ENCODE measurements at places on chromosomes 6 and 20. TPM values are rescaled to one million over a fixed set of nuclear protein-coding genes. Genes with fewer than 3 reads are reported as not detected.

DNA sequence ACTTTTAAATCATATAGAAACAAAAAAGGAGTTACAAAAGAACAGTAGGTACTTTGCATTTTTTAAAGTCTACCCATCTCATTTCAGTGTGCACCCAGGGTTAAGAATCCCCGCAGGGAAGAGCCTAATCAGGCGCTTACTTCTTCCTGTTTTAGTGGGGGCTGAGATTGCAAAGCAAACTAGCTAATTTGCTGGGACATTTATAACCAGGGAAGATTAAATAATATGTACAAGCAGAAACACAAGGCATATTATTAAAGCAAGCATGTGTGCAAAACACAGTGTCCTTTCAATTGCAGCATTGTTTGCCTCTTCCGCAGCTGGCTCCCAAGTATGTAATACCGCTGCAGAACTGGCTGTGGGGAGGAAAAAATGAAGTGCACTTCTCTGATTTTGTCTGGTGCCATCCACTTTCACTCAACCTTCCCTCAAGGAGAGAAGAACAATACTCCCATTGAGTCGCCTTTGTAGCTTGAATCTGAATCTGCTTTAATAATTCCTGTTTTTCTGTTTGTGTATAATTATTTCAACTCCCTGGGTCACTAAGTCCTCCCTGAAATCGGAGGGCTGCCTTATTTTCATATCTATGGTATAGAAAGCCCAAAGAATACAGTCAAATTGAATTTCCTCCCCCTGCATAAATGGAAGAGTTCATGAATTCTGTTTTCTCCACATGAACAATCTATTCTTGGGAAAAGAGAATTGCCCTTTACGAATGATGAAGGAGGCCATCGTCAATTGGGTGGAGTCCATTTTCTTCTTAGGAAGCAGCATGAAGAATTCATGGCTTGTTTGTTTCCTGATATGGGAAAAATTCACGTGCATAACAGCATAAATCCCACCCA lies 23.3 kb upstream of the BCAS1 start:
- DNase-seq = no peak

DNA sequence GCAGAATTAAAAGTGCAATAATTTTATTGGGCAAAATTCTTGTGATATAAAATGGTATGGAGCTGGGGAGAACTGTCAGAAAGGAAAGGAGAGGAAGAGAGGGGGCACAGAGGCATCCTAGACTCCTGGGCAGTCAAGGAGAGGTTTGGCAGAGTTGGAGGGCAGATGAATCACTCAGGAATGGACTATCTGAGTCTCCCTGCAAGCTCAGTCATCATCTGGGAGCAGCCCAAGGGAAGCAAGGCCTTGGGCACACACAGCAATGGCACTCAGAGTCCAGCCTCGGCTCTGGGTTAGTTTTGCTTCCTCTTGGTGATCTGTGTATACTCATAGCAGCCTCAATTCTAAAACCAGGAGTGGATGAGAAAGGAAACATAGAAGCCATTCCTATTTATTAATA lies 67.2 kb downstream of the SLC22A1 start:
- DNase-seq = no peak

DNA sequence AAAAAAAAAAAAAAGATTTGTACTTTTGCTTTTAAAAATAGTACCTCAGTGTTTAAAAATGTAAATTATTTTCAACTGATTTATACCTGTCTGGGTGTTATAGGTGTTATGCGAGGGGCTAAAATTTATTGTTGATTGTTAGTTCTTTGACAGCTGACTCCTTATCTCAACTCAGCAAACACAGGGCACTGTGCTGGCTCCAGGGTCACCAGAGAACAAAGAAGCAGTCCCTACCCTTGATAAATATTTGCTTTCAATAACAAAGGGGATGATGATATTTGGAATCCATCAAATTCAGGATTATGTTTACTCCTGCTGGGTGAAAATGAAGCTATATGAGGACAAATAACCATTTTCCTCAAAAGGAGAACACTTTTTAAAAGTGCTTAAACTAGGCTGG lies 34.2 kb upstream of the KAT14 start:
- DNase-seq = no peak

DNA sequence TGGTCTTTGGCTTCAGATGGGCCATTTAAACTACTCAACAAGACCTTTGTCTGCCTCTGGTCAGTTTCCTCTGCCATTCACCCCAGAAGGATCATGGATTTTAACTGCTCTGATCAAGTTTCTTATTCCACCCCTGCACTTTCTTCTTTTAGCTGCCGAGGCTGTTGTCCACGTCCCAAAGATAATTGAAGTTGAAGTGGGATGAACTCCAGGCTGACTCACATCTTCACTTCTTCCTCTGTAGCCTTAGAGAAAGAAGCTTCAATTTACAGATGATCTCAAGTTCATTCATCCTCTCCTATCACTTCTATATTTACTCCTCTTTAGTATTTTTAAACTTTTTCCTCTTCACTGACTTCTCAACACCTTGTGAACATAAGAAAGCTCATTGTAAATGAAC lies 651.6 kb downstream of the UTRN start:
- DNase-seq = no peak

GRCh38 chr6:130761286-130761685 lies 65.9 kb upstream of the SMLR1 start:
- DNase-seq = no peak

DNA sequence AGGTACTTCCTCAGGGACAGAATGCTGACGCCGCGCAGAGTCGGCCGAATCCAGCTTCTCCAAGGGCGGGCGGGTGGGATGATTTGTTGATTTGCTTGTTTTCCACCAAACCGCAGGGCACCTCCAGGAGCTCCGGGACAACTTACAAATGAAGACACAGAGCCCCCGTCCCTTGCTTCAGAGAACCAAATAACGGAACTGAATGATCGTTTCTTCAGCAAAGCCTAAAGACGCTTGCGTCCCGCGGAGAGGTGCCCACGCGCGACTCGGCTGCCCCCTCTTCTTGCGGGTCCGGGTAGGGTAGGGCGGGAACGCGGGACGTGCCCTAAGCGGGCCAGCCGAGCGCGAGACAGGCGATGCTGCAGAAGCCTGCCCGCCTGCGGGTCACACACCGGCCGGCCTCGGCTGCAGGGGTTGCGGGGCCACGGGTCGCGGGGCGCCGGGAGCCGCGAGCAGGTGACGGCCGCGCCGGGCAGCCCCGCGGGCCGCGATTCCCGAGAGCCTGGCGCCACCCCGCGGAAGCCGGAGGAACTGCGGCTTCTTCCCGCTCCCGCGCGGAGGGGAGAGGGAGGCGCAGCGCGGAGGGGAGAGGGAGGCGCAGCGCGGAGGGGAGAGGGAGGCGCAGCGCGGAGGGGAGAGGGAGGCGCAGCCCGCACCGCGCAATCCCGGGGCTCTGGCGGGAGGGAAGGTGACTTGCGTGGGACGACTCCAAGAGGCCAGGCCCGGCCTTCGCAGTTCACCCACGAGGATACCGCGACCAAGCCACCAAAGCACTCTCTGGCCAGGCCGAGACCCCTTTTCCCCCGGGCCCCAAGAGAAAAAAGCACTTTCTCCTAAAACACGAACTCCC lies 7.7 kb upstream of the FOXF2 start:
- DNase-seq = peak; percentile 66

DNA sequence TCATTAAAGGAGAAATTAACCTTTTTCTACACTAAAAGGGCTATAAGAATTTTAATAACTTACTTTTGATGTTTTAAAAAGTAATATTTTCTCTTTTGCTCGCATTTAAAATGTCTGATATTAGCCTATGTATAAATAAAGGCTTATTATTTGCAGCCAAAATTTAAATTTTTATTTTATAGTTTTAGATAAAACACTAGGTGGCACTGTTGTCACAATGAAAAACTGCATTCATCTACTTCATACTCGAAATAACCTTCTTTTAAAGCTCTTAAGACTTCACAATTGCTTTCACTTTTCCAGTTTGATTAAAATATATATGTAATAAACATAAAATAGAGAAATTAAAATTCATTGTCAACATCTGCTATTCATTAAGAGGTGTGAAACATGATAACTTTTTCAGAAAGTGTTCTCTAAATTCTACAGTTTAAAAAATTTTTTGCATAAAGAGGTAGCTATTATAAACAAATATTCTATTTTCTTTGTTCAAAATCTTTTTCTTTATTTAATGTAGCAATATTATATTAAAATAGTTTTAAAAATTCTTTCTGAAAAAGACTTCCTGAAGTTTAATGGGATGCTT lies 78.8 kb upstream of the DEFB112 start:
- DNase-seq = peak; percentile 8

GRCh38 chr6:133358574-133359150 lies 117.5 kb downstream of the EYA4 start:
- DNase-seq = no peak

DNA sequence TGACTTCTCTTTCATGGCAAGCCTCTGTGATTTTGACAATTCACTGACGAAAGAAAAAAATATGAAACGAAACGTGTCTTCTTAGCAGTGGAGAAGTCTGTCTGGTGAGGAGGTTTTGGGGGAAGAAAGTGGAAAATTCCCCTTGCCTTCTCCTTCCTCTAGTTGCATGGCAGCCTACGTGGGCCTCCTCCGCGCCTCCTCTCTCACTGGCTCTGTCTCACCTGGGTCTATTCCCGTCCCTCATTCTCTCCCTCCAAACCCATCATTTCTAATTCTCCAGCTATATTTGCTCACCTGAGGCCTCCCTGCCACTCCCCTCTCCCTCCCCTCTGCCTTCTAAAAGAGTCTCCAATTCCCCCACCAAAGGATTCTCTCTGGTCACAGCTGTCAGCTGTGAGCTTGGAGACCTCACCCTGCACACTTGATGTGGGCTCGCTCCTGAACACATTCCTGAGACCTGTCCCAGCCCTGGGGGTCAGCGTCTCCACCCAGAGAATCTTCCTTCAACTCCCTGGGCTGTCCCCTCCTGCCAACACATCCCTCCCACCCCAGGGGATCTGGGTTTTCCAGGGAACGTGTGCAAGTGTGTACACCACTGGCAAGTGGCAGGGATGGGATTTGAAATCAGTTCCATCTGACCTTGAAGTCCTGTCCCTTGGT lies 159.6 kb upstream of the PMEPA1 start:
- no peak for DNase-seq

DNA sequence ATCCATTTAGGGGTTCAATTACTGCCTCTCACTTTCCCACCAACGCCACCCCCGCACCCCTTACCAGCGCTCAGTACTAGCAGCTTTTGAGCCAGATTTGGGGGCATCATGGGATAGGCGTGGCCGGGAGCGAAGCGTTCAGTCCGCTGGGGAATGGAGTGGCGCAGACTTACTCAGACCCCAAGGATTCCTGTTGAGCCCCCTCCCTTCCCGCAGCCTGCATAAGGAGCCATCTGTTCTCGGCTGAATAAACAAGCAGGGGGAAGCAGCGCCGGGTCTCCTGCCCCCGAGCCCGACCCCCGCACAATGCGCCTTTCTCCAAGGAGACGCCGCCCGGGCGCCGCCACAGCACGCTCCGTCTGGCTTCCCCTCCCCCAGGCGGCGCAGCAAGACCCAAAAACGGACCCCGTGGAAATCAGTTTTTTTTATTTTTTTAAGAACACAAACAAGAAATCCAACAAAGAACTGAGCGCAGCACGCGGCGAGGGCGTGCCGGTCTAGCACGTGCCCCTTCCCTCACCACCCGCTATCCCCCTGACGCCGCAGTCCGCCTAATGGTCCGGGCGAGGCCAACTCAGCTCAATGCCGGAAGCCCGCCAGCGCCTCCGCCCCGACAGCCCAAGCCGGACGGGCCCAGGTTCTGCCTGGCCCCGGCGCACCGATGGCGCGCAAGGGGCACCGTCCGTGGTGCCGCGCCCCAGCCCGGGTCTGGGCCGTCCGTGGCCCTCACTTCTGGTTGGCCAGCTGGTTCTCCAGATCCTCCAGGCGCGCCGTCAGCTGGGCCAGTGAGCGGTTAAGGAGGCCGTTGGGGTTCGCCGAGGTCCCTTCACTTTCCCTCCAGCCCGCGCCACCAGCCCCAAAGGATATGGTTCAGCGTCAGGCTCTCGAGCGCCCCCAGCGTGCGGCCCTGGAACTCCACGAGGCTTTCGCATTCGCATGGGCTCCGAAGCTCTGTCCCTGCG lies 13.3 kb upstream of the RBPJL start:
- DNase-seq = peak; percentile 36

GRCh38 chr20:57038608-57039440 lies 227.6 kb downstream of the BMP7 start:
- no peak for DNase-seq

DNA sequence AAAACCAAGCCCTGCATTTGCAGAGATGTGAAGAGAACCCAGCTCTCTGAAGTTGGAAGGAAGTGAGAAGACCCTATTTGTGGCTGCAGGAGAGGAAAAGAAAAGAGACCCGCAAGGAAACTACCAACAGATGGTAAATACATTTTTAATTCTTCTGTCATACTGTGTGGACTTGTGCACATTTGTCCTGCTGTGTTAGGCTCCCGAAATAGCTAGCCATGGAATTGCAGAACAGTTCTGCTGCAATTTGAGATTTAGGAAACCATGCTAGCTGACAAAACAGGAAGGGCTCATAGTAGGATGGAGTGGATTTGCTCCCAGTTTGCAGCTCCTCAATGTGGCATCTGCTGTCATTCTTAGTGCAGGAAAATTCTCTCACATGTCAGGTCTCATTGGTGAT lies 12.1 kb upstream of the ATXN1 start:
- DNase-seq = no peak

- DNase-seq = peak; percentile 75
Measured at GRCh38 chr6:166275714-166276166, 32.5 kb downstream of the PRR18 start.

DNA sequence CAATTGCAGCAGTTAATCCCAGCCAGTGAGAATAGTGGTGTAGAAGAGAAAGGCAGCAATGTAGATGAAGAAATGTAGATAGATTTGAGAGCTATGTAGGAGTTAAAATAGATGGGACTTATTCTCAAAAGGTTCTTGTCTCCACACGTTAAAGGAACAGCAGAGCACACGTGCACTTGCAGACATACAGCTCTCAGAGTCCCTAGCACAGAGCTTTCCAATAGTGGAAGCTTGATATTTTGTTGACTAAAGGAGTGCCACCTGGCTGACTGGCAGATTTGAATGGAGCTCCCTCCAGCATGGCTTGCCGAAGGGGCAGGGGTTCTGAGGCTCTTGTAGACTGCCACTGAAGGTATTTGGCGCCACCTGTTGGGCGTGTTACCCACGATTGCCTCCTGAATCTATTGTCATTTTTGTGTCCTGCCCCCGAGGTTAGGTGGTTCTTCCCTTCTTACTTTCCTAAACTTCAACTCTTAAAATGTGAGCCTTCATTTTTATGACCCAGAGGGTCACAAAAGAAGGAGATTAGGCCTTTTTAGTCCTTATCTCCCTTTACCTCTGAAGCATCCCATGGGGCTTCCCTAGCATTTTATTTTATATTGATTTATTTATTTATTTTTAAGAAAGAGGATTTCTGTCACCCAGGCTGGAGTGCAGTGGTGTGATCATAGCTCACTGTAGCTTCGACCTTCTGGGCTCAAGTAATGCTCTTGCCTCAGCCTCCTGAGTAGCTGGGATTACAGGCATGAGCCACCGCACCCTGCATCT lies 16.4 kb downstream of the BRD2 start:
- DNase-seq = peak; percentile 86

- DNase-seq = peak; percentile 28
Measured at GRCh38 chr6:104705095-104705707, 154.5 kb downstream of the HACE1 start.

FAM217A gene
- polyA plus RNA-seq = 1.1 TPM

TEAD3 gene
- polyA plus RNA-seq = 61.2 TPM

C6orf15 gene
- polyA plus RNA-seq = not detected

ANGPT4 gene
- not detected for polyA plus RNA-seq

ZBTB9 gene
- polyA plus RNA-seq = 7.7 TPM
